ENCODE measurements at places on chromosomes 2 and 18.
A peak's percentile ranks its signal among the peaks of the same experiment; 100 is the strongest.

DNA sequence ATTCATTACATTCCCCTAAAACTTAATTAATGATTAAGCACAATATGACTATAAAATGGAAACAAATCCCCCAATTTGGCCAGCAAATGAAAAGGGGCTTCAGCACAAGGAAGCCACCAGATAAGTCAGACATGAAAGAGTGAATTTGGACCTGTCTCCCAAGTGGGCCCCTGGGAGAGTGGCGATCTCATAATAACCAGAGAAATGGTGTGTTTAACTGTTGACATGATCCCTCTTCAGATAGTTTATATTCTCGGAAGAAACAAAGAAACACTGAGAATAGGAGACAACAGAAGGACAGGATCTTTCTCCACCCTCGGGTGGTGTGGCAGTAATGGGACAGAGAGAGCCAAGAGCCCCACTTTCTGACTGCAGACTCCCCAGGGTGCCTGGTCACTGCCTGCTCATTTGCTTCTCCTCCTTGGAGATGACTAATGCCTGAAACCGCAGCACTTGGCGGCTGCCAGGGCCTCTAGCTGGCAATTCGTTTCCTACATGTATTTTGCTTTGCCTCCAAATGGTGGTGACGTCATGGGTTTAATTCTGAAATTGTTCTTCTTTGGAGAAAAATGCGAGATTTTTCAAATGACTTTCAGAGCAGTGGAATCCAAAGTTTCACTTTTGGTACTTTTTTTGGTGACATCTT is 46.4 kb upstream of the SPP2 start:
- peak; percentile 46 for DNase-seq

DNA sequence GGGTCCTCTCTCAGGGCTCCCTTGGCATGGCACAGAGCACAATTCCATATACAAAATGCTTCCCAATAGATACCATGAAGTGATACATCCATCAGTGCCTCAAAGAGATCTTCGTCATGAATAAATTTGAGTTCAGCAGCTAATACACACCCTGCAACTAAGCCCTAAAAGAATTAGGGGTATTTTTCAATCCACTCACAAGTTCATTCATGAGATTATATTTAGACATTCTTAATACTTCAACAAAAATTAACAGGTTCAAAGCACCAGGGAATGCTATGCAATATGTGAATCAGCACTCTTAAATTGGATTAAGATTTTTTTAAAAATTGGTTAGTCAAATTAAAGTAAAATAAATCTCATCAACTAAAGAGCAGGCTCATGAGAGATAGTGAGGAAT is 79.7 kb downstream of the PID1 start:
- DNase-seq = no peak

DNA sequence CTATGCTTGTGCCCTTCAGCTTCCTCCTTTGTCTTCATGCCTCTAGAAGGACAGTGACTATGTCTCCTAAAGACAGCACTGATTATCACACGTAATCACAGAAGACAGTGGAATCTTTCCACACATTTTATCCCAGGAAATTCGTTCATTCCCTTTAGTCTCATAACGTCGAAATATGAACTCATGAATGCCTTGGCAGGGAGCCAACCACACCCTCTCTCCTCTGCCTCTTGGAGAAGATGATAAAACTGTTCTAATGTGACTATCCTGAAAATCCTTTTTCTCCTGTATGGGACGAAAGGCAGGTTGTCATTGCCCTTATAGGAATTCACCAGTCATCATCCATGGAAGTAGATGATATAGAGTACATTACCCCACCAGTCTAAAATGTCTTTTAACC is 726.6 kb upstream of the FANCL start:
- DNase-seq = no peak

DNA sequence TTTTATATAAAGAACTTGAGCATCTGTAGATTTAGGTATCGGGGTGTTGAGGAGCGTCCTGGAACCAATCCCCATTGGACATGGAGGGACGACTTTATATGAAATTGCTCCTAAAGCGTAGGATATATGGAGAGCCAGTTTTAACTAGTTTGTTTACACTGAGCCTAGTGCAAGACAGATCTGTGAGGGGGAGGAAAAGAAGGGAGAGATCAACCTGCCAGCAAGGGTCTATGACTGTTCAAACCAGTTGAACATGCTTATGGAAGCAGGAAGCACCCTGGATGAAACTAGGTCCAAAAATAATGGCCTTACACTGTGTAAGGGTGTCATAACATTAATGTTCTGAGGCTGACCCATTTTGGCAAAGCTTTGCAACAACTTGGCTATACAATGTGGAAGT is 34.0 kb upstream of the SLC40A1 start:
- DNase-seq = no peak

- no peak for DNase-seq
Observed at GRCh38 chr2:98140210-98140609, 53.2 kb downstream of the VWA3B start.

GRCh38 chr2:221895366-221896121 is 323.4 kb upstream of the EPHA4 start:
- DNase-seq = no peak

GRCh38 chr2:47815764-47816163 is 32.8 kb downstream of the MSH6 start:
- no peak for DNase-seq

DNA sequence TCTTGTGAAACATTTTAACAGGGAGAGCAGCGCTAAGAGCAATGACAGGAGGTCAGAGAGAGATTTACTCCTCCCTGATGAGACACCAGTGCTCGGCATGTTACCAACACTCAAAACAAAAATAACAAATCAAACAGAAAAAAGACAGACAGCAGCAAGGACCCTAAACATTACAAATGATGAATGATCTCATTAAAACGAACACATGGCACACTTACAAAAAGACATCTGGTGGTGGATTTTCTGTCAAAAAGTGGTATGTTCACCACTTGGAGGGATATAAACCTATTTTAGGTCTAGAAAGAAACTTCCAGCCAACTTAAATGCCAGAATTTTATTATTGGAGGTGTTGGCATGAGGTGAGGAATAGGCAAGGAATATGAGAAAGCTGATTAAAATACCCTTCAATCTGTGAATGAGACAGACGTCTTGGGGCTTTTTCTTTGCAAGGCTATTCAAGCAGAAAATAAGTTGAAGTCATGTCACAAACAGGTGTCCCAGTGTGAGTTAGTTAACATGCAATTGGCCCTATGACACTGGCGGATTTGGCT is 112.8 kb downstream of the PRELID3A start:
- DNase-seq = no peak

- no peak for DNase-seq
Observed at GRCh38 chr2:165674780-165675179, 119.3 kb downstream of the GALNT3 start.

DNA sequence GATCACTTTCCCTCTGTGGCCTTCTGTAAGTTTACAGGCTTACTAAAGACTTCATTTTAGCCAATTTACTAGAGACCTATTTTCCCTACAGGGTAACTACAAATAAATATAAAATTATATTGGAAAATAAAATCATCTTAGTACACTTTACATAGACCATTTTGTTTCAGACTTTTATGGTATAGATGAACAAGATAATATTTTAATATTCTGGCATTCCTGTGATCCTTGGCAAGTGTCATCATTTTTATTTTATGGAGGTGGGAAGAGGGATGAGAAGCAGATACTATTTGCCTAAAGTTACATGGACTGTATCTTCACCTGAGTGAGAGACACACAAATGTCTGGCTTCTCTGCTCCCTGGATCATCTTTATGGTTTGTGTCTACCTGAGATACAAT is 149.6 kb upstream of the CWC22 start:
- DNase-seq = no peak

DNA sequence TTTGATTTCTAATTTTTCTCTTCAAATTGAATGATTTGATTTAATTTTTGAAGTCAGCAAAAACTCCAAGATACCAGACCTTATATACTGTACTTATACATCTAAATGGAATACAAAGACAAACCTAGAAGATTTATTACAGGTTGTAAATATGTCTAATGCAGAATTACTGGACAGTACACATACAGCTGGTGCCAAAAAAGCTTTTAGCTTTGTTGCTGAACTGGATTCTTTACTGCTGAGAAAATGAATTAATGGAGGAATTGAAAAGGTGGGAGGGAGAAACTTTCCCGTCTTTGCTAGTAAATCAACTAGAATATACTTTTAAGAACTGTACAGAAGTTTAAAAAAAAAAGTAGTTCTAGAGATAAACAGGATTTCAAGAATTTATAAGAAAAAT is 17.5 kb downstream of the C1D start:
- DNase-seq = no peak

DNA sequence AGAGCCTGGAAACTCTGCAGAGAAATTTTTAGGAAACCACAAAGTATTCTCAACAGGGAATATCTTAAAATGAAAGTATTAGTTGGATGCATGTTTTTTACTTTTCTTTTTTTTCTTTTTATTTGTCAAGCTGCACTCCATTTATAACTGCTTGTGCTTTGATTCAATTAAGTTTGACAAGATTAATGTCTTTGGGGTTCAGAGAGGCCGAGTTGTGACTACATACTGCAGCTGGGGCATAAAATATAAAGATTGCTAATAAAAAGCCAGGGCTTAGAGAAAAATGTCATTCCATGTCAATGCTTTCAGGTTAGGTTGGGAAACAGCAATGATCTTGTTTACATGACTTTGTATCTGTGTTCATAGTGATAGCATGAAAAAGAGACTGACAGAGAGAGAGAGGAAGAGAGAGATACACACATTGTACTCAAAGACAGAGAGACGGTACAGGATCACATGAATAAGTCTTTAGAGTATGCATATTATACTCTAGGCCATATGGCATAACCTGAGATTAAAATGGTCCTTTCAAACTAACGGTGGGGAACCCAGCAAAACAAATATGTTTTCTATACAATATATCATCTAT is 1022.3 kb upstream of the CNTNAP5 start:
- no peak for DNase-seq

GRCh38 chr2:1487758-1488157 is 74.5 kb downstream of the TPO start:
- no peak for DNase-seq

- no peak for DNase-seq
Observed at GRCh38 chr2:237614151-237614720, 13.2 kb upstream of the LRRFIP1 start.

DNA sequence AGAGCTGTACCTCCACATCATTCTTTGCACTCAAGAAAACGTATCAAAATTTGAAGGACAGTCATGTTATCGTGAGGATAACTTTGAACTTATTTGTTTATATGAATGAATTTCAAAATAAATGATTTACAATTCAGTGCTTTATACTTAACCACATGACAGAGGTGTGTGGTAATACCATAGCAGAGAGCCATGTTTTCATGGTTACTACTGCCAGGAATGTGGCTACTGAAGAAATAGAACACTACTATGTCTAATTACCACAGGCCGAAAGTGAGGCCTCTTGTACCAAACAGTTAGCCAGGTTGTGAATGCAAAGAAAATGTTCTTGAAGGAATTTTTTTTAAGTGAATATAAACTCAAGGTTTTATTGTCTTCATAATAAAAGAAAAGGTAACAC is 49.2 kb downstream of the AAK1 start:
- no peak for DNase-seq

GRCh38 chr2:47239119-47239969 is 84.2 kb upstream of the STPG4 start:
- no peak for DNase-seq

- no peak for DNase-seq
Observed at GRCh38 chr2:120736202-120736623, 545 bp downstream of the GLI2 start.

DNA sequence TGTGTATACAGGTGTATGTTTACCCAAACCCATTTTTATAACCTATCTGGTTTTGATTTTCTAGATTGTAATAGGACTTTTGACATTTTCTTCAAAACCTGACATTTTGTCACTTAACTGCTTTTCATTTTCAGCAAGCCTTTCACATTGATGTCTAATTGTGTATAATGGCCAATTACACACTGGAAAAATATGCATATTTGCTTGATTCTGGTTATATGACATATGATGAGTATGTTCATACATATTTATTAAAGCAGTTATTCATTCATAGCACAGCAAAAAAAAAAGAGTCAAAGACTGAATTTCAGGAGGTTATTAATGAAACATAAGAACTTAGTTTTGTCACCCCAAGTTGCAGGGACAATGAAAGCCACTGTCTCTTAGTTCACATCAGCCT is 307.7 kb upstream of the TNP1 start:
- no peak for DNase-seq

DNA sequence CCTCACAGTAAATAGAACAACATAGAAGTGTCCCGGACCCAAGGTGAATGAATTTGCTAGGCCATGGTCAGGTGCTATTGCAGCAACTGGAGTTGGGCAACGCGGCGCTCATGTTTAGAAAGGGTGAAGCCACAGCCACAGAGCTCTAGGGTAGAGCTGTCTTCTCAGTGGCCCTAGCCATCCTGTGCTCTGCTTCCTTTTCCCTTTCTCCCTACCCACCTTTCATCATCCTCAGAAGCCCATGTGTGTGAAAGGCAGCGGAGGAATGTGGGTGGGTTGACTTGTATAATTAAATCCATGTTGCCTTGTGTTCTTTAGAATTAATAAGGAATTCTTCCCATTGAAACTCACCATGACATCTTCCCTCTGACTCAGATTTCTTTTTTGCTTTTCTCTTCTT is 336.7 kb downstream of the OSR1 start:
- DNase-seq = no peak

- DNase-seq = no peak
Observed at GRCh38 chr18:79011300-79011870, 31.8 kb downstream of the SALL3 start.

Data from activated CD4-positive, alpha-beta T cell treated with anti-CD3 and anti-CD28 coated beads, Interleukin-2, amount 50 U/mL, for 16 hours (primary cell).